ENCODE measurements at places on chromosomes 1 and 21.

- DNase-seq = no peak
Measured at GRCh38 chr1:28458237-28459228, 47.3 kb upstream of the RCC1 start.

- DNase-seq = no peak
Measured at GRCh38 chr1:172212124-172212523, 208.4 kb upstream of the C1orf105 start.

DNA sequence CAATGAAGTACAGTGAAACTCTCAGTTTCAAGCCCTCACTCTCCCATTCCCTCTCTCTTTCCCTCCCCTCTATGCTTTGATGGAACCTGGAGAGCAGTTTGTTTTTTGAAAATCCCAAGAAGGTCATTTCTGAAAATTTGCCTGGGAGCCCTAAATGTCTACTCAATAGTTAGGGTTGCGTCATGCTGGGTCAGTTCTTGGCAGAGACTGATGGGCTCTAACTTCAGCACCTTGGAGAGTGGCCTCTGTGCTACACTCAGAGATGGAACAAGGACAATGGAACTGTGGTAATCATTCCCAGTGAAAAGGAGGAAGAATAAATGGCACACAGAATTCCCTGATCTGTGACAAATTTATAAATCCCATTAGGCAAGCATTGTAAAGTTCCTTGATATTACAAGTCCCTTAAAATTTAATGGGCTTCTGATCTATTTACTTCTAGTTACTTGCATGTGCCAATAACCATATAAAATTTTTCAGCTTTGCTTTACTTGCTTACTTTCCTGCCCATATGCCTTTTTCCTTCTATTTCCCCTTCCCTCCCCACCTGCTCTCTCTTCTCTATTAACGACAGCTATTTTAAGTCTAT, 182.9 kb upstream of the KCND3 start:
- no peak for DNase-seq

- DNase-seq = no peak
Measured at GRCh38 chr1:181350131-181350530, 133.2 kb upstream of the CACNA1E start.

DNA sequence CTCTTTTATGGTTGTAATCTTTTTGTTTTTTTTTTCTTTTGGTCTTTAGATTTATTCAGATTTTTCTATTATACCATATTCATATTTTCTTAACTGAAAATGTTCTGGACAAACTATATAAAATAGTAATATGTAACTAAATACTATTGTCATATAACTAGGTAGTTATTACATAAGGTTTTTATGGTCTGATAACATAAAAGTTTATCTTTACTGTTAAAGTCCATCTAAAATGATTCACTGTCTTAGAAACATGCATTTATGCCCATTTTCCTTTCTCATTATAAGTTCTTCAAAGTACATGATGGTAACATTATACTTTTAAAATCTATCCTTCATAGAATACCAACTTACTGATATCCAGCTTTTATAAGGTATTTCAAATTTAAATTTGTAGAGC, 29.1 kb downstream of the IARS2 start:
- DNase-seq = no peak

DNA sequence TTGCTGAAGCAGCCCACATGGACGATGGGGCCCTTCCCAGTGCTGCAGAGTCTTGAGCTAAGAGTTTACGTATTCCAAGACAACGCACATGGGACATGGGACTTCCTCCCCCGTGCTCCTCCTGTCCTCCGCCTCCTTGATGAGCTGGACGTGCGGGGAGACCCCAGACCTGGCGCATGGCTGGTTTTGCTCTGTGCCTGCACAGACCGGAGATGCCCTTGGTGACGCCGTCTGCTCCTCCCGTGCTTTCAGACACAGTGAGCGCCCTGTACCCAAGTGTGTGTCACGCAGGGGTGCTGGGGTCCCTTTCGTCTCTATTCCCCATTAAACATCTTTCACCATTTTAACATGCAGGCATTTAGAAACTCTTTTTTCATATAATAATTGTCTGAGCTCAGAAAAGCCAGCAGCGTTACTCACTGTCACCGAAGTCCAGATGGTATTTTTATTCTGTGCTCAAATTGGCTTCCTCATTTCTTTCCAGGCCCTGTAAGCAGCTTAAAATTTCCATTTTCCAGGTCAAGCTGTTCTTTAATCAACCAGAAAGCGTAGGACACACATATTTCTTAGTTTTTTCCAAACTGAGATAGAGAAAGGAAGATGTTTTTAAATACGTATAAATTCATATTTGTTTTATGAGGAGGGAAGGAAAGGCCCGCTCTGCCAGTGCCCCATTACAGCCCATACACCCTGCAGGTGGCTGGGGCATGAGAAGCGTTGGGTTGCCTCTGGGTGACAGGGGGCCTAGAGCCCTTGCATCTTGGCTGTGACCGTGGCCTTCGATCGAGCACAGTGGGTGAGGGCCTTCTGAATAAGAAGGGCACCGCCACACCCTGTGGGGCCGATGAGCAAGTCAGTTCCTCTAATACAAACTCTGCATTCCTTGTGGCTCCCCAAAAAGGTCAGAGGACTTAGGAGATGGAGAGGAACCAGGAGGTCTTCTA, 17.9 kb upstream of the ZBTB21 start:
- DNase-seq = no peak

DNA sequence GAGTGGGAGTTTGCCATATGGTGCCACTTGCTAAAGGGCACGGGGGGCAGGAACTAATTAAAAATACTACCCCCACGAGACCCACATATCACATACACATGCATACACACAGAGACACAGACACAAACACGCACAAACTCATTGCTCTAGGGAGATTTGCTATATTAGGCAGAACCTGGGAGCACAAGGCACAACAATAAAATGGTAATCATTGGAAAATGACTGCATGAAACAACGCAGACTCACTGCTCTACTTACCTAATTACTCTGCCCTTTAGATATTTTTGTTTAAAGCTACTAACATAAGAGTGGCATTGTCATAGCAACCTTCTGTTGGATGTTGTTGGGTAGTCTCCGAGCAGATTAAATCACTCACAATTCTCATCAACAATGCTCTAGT, 20.3 kb upstream of the RGS4 start:
- DNase-seq = peak; percentile 37

DNA sequence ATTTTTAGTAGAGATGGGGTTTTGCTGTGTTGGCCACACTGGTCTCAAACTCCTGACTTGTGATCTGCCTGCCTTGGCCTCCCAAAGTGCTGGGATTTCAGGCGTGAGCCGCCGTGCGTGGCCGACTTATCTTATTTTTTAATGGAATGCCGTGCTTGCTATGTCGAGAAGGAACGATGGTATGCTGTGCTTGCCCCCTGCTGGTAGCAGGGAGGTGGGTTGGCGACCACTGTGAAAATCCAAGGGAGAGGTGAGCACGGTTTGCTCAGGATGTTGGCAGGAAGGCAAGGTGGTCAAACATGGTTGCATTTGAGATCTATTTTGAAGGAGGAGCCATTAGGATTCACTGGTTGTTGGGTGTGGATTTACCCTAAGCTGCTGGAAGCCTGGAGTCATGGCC, 45.8 kb upstream of the RCC2 start:
- DNase-seq = no peak

GRCh38 chr1:201108614-201109013, 3.6 kb downstream of the CACNA1S start:
- DNase-seq = no peak

DNA sequence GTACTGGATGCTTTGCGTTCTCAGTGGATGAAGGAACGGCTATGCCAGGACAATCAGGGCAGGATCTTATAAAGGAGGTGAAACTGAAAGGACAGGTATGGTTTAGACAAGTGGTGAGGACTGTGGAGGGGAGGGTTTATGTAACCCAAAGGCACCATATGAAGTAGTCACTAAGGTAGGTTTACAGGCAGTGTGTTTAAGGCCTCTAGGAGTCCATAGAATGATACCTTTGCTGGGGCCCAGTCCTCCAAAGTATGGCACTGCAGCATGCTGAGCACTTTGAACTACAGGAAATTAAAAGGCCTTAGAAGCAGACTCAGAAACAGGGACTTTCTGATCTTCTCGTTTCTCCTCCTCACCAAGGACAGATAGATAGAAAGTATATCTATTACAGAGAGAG, 304.7 kb upstream of the USP25 start:
- DNase-seq = no peak

DNA sequence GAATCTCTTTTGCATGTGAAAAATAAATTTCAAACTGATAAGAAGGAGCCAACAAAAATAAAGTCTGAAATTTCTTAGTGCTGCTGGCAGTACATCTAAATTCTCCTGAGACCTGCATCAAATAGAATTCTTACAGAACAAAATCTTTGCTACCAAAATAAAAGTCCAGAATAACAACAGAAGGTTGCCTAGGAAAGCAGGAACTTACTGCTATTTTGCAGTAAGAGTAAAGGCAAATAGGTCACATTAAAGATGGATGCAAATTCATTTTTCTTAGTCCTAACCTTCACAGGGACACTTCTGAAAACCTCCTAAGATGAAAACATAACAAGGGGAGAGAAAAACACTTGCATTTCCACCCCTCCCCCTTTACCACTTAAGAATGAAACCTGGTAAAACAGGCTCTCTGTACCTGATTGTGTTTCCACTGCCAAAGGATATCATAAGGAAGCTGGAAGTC, 59.0 kb downstream of the RUSC1 start:
- DNase-seq = no peak

GRCh38 chr1:216425577-216425976, 2.3 kb upstream of the USH2A start:
- no peak for DNase-seq

- no peak for DNase-seq
Measured at GRCh38 chr1:201111156-201111555, 1.1 kb downstream of the CACNA1S start.

DNA sequence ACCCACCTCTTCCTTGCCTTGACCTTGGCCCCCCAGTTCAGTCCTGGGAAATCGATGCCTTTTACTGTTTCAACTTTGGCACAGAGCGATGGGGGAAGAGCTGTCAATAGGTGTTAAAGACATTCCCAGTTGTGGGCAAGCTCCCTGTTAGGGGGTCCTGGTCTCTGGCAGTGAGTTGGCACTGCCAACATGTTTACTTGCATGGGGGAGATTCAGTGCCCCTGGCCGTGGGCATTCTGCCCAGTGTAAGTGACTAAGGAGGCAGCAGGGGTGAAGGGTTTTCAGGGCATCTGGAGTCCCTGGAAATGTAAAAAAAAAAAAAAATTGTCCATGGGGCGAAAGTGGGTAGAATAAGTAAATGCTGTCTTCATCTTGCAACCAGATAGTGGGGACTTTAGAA, 407.0 kb downstream of the PTPRU start:
- DNase-seq = no peak

DNA sequence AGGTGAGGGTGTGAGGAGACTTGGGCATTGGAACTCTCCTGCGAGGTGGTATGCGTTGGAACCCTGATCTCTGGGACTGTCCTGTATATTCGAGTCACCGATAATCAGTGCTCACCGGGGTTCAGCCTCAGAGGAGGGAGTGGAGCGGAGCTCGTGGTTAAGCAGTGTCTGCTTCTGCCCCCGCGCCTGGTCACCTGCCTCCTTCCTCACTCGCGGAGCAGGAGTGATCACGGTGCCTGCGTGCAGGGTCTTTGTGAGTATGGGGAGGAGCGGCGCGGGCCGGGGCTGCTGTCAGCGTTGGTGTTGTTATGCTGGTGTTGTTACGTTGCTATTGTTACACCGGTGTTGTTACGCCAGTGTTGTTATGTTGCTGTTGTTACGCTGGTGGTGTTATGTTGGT, 23.3 kb downstream of the H6PD start:
- no peak for DNase-seq

DNA sequence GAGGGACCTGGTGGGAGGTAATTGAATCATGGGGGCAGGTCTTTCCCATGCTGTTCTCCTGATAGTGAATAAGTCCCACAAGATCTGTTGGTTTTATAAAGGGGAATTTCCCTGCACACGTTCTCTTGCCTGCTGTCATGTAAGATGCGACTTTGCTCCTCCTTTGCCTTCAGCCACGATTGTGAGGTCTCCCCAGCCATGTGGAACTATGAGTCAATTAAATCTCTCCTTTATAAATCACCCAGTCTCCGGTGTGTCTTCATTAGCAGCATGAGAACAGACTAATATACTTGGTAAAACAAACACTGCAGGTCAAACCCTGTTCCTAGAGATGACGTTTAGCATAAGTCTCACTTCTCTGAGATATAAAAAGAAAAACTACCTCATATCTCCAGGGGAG, 148.3 kb downstream of the MATN1 start:
- no peak for DNase-seq

DNA sequence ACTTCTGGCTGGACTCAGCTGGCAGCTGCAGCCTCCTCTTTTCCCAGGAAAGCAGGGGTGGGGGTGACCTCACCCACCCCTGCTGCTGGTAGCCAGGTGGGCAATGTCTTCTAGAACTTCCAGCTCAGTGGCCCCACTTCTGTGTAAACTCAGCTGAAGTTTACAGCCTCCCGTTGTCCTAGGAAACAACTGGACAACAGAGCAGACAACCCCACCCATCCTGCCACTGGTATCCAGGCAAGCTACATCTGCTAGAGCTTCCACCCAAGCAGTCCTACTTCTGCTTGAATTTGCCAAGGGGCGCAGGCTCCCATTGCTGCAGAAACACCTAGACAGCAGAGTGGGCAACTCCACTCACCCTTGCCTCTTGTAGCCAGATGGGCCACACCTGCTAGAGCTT, 309.6 kb upstream of the BEND5 start:
- DNase-seq = no peak

DNA sequence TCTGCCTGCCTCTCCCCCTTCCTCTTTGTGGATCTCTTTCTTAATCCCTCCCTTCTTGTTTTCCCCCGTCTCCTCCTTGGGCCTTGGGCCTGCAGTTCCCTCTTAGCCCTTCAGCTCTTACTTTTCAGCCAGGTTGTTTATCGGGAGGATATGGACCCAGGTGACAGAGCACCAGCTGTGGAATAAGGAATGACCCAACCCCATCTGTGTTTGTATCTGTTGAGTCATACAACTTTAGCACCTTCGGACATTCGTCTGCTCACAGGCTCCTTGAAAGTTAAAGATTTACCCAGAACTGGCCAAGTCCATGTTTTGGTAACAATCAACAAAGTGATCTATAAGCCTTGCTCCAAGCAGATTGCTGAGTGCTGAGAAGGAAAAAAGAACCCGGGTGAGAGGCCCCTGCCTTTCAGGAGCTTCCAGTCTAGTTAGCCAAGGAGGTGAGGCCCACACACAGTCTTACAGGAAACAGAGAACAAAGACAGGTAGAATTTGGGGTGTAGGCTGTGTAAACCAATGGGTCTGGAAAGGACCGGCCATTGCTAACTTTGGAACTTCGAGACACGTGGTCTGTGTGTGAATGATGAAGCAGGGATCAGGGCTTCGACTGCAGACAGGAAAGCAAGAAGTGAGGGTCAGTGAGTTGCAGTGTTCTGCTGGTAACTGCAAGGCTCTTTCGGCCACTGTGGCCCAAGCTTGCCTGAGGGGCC, 66.7 kb upstream of the F3 start:
- no peak for DNase-seq

- DNase-seq = no peak
Measured at GRCh38 chr21:26776310-26777021, 68.7 kb downstream of the ADAMTS1 start.

- no peak for DNase-seq
Measured at GRCh38 chr1:3561702-3562101, 49.6 kb downstream of the MEGF6 start.
